SJCRH30 (cell line): ENCODE measurements at places on chromosomes 6 and 20.

GRCh38 chr6:11975353-11975977 lies 36.6 kb upstream of the HIVEP1 start:
- H3K27ac ChIP-seq = no peak overlapping the region
- no peaks in the 10 kb centered on the region for H3K36me3 ChIP-seq
- H3K4me1 ChIP-seq = no peaks in the 10 kb centered on the region

- no peak for DNase-seq
- no peaks in the 10 kb centered on the region for H3K4me1 ChIP-seq
- H3K27me3 ChIP-seq = peaks cover 8% of the 10 kb centered on the region; the same call in 1 of the 2 replicates
- H3K4me3 ChIP-seq = no peak overlapping the region
- no peak overlapping the region for H3K27ac ChIP-seq
These were observed 158.6 kb downstream of the TSHZ2 start for GRCh38 chr20:53130795-53131194.

- no peak for DNase-seq
- peaks cover 25% of the 10 kb centered on the region for H3K36me3 ChIP-seq
These were observed 30.2 kb downstream of the TMX4 start for GRCh38 chr20:7989379-7989778.

DNA sequence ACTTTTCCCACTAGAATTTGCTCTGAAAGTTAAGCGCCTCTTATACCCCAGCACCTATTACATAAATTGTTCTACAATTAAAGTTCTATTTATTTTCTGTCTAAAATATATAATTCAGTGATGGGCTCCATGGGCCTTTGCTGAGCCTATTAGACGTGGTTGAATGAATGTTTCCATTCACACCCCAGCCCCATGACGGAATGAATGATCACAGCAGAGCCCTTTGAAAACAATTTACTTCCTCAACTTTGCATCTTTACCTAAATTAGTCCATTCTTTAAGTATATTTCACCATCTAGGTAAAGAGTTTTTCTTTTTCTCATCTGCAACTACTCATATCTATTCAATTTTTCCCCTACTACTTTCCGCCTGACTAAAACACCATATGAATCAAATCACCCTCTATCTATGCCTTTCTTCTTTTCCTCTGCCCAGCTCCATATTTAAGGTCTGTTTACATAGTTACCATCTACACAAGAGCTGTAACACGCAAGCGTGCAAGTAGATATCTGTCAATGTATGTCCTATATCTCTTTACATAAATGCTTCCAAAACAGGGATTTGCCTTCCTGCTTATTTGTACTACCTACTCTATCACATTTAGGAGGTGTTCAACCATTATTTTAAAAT lies 69.7 kb downstream of the ECT2L start:
- no peak for DNase-seq
- no peaks in the 10 kb centered on the region for H3K27me3 ChIP-seq
- no peak overlapping the region for H3K4me3 ChIP-seq
- no peak overlapping the region for H3K27ac ChIP-seq
- no peaks in the 10 kb centered on the region for H3K36me3 ChIP-seq
- H3K4me1 ChIP-seq = no peaks in the 10 kb centered on the region; the same call in 1 of the 2 replicates

- H3K4me3 ChIP-seq = no peak overlapping the region
- no peaks in the 10 kb centered on the region for H3K27me3 ChIP-seq
- DNase-seq = no peak
- peaks cover 8% of the 10 kb centered on the region for H3K4me1 ChIP-seq
These were observed 75.6 kb downstream of the VEGFA start for GRCh38 chr6:43845646-43846045.

- H3K36me3 ChIP-seq = no peaks in the 10 kb centered on the region
- H3K4me1 ChIP-seq = peaks cover 21% of the 10 kb centered on the region
- H3K4me3 ChIP-seq = no peak overlapping the region
- no peaks in the 10 kb centered on the region for H3K27me3 ChIP-seq
These were observed 405.4 kb downstream of the PREX1 start for GRCh38 chr20:48422242-48422960.

GRCh38 chr6:139642346-139642745 lies 267.9 kb upstream of the CITED2 start:
- no peaks in the 10 kb centered on the region for H3K36me3 ChIP-seq
- H3K27me3 ChIP-seq = no peaks in the 10 kb centered on the region
- H3K27ac ChIP-seq = no peak overlapping the region
- DNase-seq = no peak
- H3K4me3 ChIP-seq = no peak overlapping the region
